DMS 273 treated with DMSO at 0.1 percent for 48 hours (cell line): ENCODE measurements at places on chromosomes 4 and X.

GRCh38 chr4:151718984-151719955, 41.5 kb downstream of the GATB start:
- no peak for DNase-seq

GRCh38 chrX:103730796-103731493, 20.2 kb downstream of the TMEM31 start:
- DNase-seq: no peak

- no peak for DNase-seq
Observed at GRCh38 chrX:148947399-148947975, 447.1 kb downstream of the AFF2 start.

- DNase-seq: no peak
Observed at GRCh38 chrX:9644335-9644734, 121.3 kb downstream of the GPR143 start.

- DNase-seq: no peak
Observed at GRCh38 chr4:122776916-122777315, 44.4 kb downstream of the BBS12 start.

- no peak for DNase-seq
Observed at GRCh38 chr4:67468830-67469229, 76.5 kb downstream of the CENPC start.

- no peak for DNase-seq
Observed at GRCh38 chrX:47771473-47771872, 65.2 kb upstream of the ZNF81 start.

GRCh38 chr4:149645790-149646189, 169.9 kb downstream of the IQCM start:
- DNase-seq: no peak

DNA sequence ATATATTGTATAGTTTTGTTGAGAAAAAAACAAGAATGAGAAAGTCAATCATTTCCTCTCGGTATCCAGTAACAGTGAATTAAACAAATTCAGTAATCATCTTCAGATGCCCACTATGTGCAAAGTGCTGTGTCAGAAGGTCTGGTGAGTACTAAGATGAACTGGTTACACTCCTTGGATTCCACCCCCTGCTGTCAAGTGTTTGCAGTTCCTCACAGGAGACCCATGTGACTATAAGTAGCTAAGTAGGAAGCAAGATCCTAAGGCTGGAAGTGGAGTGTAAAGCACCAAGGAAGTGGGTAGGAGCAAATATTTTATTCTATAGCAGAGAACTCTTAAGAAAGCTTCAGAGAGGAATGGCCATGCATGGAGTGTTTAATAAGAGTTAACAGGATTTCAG, 73.6 kb downstream of the SNX25 start:
- DNase-seq: no peak

GRCh38 chr4:7023486-7023885, 19.7 kb upstream of the TADA2B start:
- no peak for DNase-seq

- no peak for DNase-seq
Observed at GRCh38 chr4:169080981-169081380, 70.9 kb upstream of the CBR4 start.

DNA sequence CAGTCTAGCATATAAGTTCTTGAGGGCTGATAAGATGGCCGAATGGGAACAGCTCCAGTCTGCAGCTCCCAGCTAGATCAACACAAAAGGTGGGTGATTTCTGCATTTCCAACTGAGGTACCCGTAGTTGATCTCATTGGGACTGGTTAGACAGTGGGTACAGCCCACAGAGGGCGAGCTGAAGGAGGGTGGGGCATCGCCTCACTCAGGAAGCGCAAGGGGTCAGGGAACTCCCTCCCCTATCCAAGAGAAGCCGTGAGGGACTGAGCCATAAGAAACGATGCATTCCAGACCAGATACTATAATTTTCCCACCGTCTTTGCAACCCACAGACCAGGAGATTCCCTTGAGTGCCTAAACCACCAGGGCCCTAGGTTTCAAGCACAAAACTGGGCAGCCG, 109.0 kb downstream of the RPS6KA6 start:
- DNase-seq: no peak

- DNase-seq: no peak
Observed at GRCh38 chr4:74671080-74671698, 123.1 kb downstream of the BTC start.

GRCh38 chrX:151875270-151876026, 37.2 kb upstream of the MAGEA4 start:
- DNase-seq: no peak

DNA sequence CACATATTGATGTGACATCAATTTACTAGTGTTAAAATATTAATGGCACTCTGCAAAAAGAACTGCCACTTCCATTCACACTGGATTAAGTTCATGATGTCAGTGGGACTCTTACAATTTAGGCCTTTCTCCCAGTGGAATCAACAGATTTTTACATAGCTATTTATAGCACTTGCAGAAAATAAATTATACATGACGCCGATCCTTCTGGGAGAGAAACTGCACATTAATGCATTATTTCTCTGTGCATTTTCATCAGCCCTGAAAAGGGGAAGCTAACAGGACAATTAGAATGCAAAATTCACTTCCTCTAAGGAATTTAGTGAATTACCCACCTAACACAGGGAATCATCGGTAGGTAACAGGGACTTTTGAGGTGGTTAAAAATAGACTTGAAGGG, 15.7 kb downstream of the LGI2 start:
- no peak for DNase-seq
